Putamen (tissue), 1 donor: ENCODE measurements at places on chromosomes 12 and 14.

- DNase-seq = no peak
Observed at GRCh38 chr12:7512553-7512952, 9.0 kb upstream of the CD163 start.

GRCh38 chr12:107794451-107794850, 19.9 kb downstream of the ASCL4 start:
- no peak for DNase-seq

- DNase-seq = no peak
Observed at GRCh38 chr14:55976655-55977054, 141.6 kb upstream of the PELI2 start.

- no peak for DNase-seq
Observed at GRCh38 chr12:62533755-62534107, 67.1 kb downstream of the MON2 start.

- no peak for DNase-seq
Observed at GRCh38 chr14:97109234-97109633, 312.1 kb downstream of the VRK1 start.

DNA sequence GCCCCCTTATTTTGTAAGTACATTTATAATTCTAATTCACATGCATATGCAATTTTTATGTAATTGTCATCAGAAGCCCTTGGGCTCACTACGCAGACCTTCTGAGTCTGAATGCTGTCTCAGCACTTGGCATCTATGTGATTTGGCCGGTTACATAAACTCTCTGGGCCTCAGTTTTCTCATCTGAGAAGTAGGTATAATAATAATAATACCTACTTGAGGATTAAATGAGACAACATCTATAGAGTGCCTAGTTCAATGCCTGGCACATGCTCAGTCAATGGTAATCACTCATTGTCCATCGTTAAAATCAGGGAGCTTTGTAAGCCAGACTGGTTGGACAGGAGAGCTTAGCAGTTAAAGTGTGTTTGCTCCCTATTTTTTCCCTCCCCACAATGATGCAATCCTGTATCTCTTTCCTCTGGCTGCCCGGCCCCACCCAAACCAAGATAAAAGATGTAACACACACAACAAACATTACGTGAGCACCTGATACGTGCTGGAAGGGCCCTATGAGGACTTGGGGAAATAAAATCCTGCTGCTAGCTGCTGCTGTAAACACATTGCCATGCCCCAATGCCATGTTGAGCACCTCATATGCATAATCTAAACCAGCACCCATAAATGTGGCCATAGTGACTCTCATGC, 235.0 kb downstream of the CRADD start:
- no peak for DNase-seq

- no peak for DNase-seq
Observed at GRCh38 chr14:22427771-22428231, 161.2 kb downstream of the DAD1 start.

DNA sequence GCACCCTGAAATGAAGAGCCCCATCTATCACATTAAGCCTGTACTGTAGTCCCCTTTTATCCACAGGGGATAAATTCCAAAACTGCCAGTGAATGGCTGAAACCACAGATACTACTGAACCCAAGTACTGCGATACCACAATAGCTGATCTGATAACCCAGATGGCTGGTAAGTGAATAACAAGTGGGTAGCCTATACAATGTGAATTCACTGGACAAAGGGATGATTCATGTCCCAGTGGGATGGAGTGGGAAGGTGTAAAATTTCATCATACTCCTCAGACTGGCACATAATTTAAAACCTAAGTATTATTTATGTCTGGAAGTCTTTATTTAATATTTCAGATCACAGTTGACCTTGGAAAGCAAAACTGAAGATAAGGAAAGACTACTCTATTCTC, 201.3 kb downstream of the GPHN start:
- peak; percentile 9 for DNase-seq

DNA sequence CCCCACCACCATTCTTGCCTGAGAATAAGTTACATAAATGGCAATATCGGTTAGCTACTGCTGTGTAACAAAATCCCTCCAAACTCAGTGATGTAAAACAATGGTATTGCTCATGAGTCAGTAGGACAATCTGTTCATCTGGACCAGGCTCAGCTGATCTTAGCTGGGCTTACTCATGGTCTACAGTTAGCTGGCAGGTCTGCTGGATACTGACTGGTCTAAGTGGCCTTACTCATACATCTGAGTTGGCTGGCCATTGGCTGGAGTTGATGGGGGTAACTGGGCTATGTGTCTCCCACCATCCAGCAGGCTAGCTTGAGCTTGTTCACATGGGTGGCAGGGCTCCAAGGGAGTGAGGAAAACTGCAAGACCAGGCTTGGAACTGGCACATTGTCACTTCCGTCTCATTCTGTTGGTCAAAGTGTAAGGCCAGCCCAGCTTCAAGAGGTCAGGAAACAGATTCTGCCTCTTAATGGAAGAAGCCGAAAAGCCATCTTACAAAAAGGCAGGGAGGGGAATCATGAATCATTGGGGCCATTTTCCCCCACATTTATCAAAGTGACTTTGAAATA, 56.7 kb upstream of the CHGA start:
- DNase-seq = no peak

DNA sequence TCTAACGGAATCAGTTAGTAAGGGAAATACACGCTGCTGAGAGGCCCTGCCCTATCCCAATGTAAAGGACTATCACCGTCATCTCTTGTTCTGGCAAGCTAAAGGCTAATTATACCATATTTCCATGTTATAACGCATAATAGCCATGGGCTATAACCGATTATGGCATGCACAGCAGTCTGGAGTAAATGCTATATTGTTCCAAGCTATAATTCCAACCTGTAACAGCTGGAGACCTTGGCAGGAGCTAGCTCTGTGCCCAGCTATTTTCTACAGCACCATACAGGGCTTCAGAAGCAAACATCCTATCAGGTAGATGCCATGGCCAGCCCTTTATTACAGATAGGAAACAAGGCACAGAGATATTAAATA, 26.3 kb downstream of the SYNE3 start:
- no peak for DNase-seq

DNA sequence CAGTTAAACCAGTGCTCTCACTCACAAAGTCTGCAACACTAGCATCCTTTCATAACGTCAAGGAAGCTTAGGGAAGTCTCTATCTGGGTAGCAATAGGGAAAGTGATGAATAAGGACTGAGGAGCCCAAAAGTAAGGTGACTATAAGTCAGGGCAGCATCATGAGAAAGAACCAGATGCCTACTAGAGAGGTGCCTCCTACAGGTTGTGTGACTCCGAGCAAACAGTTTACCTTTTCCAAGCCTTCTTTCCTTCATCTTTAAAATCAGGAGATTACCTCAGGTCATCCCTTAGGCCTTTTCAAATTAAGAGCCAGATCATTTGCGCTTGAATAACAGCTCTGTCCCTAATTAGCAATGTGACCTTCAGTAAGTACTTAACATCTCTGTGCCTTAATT, 40.2 kb downstream of the RTN1 start:
- no peak for DNase-seq

GRCh38 chr12:54012631-54013409, 4.0 kb downstream of the HOXC8 start:
- no peak for DNase-seq

DNA sequence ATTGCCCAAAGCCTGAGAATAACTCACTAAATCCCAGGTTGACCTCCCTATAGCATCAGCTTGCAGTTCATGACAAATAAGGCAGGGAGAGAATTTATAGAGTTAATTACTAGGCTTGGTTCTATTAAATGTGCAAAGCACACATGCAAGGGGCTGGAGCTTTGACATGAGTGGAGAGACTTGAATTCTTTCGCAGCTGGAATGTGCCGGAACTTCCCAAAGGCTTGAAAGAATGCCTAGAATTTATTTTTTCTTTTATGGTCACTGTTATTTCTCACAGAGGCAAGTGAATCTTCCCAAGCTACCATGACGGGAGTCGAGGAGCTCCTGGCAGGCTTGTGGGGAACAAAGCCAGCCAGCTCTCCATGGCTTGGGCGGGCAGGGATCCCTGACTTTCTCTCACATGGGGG, 95.5 kb upstream of the USP44 start:
- DNase-seq = no peak

GRCh38 chr12:105455261-105455660, 124.8 kb downstream of the C12orf75 start:
- no peak for DNase-seq

DNA sequence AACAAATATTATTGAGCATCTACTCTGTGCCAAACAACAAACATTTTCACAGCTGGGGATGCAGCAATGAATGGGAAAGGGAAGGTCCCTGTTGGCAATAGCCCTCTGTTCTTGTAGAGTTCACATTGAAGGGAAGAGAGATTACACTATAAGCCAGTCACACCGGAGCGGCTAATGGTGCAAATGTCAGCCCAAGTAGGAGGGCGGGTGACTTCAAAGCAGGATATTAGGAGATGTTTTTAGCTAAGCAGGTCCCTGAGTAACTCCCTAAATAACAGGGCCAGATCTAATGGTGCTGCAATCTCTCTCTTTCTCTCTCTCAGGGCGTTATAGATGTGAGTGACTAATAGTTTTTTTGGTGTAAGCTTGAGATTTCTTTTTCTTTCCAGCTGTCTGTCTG, 30.7 kb downstream of the FLVCR2 start:
- DNase-seq = no peak

DNA sequence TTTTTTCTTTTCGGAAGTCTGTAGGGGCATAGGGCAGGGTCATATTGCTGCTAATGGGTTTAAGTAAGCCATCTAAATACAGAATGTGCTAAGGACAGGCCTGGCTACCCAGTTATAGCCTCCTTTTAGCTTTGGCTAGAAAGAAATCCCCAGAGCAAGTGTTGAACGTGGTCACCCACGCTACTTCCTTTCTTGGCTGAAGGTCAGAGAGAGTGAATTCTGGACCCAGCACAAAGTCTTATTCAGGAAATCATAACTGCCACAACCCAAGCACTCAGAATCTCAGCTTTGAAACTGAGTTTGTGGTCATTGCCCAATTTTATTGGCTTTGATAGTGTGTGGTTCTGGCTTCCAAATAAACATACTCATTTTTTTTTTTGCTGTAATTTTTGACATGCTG, 542.1 kb upstream of the ATP2B1 start:
- no peak for DNase-seq

DNA sequence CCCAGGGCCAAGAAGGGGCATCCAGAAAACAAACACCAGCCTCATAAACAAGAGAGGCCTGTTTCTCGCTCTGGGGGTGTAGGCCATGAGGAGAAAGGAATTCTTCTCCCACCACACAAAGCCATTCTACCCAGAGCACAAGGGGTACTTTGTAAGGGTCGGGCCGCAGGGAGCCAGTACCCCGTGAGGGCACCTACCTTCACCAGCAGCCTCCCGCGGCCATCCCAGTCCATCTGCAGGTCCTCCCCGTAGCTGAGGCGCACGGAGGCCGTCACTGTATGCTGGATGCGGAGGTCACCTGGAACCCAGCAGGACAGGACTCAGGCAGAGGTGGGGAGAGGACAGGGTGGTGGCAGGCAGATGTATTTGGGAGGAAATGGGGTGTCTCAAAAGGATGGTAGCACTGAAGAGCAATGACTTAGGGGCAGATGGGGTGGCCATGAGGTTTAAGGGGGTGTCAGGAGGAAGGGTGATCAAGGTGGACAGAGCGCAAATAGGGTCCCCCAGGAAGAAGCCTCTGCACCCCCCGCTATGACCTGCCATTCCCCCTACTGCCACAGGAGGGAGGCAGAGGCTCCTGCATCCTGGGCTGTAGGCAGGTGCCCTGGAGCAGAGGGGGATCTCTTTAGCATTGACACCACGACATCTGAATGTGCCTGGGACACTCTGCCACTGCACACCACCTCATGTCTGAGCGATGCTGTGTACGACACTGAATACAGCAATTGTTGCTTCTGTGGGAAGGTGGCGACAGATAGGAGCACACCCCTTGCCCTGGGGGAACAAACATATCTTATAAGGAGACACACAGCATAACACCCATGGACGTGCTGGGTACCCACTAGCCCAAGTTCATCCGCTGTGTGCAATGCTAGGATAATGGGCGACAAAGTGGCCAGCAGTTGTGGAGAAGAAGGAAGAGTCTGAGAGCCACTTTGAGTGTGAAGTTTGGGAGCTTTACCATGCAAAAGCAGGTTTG, 61.4 kb downstream of the VWF start:
- DNase-seq = peak; percentile 63

- DNase-seq = no peak
Observed at GRCh38 chr14:70920608-70921007, 13.3 kb downstream of the PCNX1 start.

- no peak for DNase-seq
Observed at GRCh38 chr12:70149665-70150064, 93.6 kb upstream of the CNOT2 start.

DNA sequence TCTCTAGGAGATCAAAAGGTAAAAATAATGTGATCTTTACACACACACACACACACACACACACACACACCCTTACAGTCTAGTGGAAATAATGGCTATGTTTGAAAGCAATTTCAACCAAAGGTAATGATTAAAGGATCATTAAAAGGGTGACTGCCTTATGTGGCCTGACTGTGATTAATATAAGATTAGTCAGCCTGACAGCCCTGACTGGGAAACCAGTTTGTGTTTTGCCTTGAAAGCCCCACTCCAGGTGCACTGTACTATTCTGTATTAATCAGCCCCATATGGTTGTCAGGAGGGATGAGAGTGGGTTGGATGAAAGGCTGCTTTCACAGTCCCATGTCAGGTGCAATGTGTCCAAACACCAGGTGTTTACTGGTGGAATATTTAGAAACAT, 10.5 kb downstream of the RASSF9 start:
- DNase-seq = no peak

DNA sequence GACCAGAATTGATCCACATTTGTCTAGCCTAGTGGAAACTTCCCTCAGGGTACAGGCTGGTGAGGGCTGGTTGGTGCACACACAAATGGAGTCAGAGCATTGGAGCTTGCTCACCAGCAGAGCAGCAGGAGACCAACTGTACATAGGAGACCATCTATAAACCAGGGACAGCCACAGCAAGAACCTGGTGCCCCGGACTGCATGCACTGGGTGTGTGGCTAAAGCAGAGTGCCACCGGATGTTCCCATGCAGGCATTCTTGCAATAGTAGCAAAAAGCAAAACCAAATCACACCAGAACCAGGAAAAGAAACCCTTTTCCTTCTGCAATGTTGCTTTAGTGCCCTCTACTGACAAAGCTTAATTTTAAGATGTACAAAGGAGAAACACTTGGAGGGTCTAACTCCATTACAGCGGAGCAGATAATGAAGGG, 136.4 kb downstream of the MDGA2 start:
- DNase-seq = peak; percentile 33

DNA sequence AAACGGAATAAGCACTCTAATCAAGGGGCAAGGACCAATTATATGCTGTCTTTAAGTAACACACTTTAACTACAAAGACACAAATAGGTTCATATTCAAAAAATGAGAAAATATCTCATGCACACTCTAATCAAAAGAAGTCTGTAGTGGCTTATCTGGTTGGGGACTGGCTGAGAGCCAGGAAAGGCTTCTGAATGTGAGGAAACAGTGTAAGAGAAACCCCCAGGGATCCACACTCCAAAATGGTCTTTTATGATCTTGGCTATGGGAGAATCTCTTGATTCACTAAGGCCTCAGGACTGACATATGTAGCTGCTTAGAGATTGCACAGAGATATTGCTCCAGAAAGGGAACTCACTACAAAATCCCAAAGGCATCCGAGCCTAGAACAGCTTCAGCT, 10.3 kb downstream of the CTSG start:
- no peak for DNase-seq
